ENCODE measurements at places on chromosomes 1 and 21.
A peak's percentile ranks its signal among the peaks of the same experiment; 100 is the strongest.

DNA sequence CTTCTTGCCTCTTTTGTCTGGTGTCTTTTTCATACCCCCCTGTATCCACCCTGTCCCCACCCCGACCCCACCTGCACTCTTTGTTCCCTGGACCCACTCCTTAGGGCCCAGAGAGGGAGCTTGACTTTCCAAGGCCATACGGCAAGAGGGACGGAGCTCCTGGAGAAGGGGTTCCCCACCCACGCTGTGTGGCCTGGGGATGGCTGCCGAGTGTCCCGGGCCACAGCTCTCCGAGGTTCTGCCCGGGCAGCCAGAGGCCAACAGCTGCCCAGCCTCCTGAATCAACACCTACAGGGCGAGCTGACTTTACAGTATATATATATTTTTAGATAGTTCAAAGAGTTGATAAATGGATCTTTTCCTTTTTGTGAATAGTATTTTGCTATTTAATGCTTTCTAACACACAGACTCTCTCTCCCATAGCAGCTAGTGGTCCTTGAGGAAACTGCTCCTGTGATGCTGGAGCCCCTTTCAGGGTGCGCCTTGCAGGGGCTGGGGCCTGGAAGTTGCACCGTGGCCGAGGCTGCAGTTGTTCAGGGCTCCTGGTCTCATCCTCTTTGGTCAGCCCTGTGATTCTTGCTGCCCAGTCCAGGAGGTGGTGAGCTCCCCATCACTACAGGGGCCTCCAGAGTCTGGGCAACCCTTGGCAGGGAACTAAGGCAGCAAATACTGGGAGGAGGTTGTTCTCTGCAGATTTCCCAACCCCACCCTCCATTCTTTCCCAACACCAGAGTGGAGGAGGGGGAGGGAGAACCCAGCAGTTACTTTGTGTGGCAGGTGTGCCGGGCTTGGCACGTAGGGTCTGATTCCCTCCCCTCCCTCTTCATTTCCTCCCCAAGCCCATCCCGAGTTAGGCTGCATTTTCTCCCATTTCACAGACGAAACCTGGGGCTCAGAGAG, 321.6 kb downstream of the PTPRU start:
- no peak for DNase-seq

DNA sequence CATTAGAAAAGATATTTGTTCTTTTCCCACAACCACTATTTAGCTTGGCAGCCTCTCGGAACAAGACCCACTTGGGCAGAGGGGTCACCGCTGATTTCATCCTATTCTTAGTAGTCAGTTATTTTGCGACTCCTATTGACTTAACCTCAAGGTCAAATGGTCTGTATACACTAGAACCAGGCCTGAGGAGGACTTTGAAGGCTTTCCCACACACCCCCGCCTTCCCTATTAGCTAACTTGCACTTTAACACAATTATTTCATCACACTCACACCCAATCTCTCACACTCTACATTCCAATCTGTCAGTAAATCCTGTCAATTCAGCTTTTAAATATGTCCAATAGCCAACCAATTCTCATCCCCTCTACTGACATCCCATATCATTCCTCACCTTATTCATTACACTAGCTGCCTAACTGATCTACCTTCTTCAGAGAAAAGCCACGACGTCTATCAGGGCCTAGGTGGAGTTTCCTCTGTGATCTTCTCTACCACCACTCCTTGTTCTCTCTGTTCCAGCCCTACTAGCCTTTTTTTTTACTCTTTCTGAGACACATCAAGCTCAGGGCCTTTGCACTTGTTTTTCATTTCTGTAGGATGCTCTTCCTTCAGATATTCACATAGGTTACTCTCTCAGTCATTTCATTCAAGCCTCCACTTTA, 1.0 kb upstream of the NIBAN1 start:
- DNase-seq, result no peak

DNA sequence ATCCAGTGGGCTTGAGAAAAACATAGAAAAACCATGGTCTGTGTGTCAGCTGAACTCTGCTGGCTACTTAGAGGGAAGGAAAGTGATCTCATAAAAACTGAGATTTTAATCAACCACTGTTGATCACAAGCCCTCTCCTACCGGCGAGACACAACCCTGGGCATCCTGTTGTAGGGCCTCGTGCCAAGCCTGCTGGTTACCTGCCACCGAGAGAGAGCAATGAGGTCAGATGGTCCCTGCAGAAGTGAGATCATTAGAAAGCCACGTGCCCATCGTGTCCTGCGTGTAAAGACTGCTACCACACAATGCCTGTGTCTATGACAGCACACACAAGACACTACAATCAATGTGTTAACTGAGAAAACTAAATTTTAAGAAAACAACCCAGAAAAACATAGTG, 41.7 kb upstream of the GPR153 start:
- DNase-seq, result no peak

DNA sequence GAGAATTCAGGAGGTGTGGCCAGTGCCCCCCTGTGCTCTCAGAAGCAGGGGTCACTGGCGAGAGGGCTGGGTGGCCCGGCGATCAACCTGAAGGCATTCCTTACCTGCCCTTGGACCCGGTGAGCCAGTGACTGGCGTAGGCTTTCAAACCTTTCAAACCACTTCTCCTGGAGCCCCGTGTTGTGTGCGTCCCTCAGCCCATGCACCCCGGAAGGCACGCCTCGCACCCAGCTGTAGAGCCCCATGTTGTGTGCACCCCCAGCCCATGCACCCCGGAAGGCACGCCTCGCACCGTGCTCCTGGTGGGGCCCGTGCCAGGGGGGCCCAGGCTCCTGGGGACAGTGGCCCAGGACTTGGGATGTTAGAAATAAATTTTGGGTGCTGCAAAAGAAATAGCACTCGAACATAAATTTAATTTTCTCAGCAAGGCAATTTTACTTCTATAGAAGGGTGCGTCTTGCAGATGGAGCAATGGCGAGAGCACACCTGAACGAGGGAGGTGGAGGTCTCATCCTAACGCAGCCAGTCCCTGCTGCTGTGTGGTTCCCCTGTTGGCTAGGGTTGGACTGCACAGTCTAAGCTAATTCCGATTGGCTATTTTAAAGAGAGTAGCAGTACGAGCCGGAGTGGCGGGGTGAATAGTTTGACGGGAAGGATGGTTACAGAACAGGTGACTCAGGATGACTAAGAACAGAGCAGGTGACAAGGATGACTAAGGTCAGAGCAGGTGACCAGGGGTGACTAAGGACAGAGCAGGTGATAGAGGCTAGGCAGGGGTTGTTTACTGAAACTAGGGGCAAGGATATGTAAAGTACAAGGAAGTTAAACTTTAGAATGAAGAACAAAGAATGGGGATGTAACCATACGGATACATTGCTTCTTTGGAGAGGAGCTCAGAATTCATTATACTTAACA, 47.4 kb downstream of the PRKCZ start:
- no peak for DNase-seq

DNA sequence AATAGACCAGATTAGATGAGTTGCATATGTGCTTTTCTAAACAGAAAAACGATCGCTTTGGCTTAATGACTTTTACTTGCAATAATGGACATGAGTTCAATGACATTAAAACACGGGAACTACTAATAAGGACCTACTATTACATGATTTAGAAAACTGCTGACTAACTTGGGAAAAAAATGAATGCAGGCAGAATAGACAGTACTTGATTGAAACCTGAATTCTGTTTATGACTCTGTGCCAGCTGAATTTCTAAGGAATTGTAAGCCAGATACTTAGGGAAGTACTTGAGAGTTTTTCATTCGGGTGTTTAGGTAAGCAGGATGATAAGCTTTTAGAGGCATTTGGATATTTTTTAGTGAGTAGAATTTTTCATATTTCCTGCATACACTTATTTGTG, 12.0 kb downstream of the ADGRL2 start:
- no peak for DNase-seq

GRCh38 chr21:31279986-31280385, 64.1 kb downstream of the TIAM1 start:
- no peak for DNase-seq

DNA sequence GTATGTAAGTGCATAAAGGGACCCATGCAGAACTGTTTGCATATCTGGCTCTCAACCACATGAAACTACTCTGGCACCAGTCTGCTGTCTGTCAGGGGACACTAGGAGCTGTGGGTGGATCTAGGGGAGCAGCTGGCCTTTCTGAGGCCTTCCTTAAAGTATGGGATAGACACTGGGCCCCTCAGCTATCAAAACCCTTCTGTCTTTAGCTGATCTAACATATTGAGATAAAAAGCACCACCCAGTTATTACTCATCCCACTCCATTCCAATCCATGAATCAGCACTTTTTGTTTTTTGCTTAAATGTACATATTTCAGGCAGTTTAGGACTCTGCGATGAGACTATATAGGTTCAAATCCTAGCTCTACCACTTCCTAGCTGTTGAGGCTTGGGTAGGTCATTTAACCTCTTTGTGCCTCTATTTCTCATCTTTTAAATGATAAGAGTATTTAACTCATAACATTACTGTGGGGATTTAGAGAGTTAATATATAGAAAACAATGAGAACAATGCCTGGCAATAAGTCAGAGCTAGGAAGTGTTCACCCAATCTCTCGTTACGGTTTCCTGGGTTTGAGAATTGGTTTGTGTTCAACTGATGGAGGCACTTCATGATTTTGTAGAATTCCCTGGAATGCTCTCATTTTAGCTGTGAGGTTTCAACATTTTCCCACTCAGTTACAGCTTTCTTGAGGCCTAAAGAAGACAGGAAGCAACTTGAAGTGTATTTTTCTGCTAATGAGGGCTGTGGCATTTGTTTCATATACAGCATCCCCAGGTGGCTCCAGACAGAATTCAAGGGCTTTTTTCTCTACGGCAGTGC, 68.9 kb downstream of the LRIG2 start:
- no peak for DNase-seq

GRCh38 chr1:41222496-41222895, 19.6 kb downstream of the SCMH1 start:
- no peak for DNase-seq

DNA sequence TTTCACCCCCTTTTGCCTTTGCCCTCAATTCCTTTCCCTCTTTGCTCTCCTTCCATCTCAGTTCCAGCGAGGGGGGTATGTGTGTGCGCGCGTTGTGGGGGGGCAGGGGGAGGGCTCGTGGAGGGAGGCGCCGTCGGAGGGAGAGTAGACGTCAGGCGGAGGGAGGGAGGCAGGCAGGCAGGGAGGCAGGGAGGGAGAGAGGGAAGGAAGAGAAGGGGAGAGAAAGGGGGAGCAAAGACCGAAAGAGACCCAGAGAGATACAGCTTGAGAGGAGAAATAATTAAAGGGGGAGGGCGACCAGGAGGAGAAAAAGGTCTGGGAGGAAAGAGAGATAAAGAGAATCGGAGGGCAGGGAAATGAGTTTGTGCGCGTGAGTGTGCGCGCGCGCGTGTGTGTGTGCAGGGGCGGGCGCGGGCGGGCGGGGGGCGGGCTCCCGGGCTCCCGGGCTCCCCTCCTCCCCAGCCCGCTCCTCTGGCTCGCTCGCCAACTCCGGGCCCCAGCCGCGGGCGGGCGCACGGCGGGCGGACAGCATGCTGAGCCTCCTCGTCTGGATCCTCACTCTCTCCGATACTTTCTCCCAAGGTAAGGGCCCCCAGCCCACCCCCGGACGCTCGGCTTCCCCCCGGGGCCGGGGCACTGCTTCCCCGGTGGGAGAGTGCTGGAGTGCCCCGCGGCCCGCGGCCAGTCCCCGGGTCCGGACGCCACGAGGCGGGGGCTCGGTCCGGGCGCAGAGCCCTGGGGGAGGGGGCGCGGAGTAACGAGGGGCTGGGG, at the start of gene KIRREL1:
Gene KIRREL1, plus strand, starts transcription at position 499 of the 771 bp plus-strand sequence. Its CDS starts 32 bp downstream, at position 531.
- peak; percentile 55 for DNase-seq

DNA sequence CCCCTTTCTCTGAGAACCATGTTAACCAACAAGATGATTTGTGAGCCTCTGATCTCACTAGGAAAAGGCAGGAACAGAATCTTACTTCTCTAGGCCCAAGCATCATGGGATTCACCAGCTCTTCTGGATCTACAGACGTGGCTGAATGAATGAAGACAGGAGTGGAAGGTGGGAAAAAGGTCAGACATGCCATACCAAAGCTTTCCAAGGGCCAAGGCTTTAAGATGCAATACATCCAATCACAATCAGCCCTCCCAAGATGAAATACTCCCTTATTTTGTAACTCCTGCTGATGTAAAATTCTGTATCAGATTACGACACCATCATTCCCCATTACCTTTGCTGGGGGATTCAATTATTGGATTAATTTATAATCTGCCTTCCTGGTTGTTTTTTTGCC, 80.9 kb downstream of the SSBP3 start:
- DNase-seq, result no peak

GRCh38 chr1:47686731-47687630, 249.1 kb downstream of the FOXD2 start:
- DNase-seq, result no peak

- no peak for DNase-seq
These were observed 673 bp downstream of the CD46 start for GRCh38 chr1:207752456-207752998.

DNA sequence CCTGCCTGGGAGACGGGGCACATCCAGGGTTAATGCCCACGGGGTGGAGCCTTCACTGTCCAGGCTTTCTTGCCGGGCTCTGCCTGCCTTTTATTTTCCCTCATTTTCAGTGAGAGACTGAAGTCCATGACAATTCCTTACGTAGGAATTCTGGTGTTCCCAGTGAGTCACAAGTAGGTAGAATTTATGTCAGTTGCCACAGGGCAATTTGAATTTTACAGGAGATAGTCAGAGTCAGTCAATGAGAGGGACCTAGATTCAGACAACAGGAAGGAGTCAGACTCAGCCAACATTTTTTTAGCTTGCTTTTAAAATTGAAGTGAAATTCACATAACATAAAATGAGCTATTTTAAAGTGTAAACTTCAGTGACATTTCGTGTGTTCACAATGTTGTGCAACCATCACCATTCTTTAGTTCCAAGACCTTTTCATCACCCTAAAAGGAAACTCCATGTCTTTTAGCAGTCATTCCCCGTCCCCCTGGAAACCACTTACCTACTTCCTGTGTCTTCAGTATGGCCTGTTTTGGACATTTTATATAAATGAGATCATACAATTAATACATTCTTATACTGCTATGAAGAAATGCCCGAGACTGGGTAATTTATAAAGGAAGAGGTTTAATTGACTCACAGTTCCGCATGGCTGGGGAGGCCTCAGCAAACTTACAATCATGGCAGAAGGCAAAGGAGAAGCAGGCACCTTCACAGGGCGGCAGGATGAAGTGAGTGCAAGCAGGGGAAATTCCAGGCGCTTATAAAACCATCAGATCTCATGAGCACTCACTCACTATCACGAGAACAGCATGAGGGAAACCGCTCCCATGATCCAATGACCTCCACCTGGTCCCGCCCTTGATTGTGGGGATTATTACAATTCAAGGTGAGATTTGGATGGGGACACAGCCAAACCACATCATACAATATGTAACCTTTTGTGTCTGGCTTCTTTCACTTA, 14.6 kb downstream of the AJAP1 start:
- DNase-seq, result no peak

DNA sequence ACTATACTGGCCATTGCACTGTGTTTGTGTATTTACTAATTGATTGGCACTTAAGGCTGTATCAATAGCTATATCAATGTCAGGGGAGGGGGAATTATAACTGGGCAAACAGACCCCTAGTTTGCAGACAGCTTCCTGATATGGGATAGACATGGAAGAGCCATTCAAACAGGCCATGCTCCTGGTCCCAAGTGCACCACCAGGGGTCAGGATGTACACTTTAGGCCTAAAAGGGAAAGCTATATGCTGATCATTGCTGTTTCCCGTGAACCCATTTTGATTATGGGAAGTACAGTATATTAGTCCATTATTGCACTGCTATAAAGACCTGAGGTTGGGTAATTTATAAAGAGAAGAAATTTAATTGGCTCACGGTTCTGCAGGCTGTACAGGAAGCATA, 124.9 kb upstream of the BACE2 start:
- DNase-seq, result no peak

All from H54 (cell line).